ENCODE measurements at places on chromosomes 2 and 18. TPM values are rescaled to one million over a fixed set of nuclear protein-coding genes. Genes with fewer than 3 reads are reported as not detected.

DNA sequence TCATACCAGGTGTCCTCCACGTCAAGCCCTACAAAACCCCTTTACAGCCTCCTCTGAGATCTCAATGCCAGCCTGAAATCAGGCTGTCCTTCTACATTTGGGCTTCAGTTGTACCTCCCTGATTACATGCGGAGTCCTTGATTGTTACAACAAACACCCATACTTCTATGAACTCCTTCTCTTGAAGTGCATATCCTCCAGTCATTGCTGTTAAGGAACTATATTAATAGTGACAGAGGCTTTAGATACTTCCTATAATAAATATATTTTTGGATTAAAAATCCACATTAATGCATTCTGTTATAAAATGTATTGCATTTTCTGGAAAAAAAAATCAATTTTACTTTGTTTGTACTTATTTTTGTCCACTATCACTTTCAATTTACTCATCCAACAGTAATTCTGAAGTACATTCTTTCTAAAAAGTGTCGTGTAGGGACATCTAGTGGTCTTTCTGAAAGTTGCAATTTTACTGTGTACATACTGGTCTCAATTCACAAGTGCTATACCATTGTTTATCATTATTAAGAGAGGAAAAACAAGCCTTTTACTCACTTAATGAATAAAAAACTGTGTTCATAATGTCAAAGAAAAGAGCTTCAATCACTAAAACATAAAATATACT, 316.4 kb downstream of the DSEL start:
- DNase-seq, result peak; percentile 66

GRCh38 chr2:20062615-20063545, 11.5 kb upstream of the LAPTM4A start:
- peak; percentile 90 for DNase-seq

CNTNAP5 gene
- not detected for total RNA-seq

STAT4 gene
- total RNA-seq, result 0.13 TPM

DRC1 gene
- not detected for total RNA-seq

PRKAG3 gene
- total RNA-seq, result not detected

DNA sequence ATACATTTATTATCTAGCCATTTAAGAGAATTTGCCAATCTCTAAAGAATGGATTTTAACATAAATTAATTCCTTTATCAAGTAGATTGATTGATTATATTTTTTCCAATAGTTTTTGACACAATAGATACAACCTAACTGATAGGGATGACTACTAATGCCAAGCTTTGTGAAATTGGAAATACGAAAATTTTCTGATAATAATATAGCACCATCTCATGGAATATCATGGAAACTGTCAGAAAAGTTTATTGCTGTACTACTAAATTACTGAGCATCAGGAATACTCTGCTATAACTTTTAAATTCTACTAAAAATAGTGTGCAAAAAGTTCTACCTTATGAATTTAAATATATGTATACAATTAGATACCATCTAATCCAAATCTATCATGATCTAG, 101.8 kb upstream of the MAP2 start:
- DNase-seq, result no peak

DNA sequence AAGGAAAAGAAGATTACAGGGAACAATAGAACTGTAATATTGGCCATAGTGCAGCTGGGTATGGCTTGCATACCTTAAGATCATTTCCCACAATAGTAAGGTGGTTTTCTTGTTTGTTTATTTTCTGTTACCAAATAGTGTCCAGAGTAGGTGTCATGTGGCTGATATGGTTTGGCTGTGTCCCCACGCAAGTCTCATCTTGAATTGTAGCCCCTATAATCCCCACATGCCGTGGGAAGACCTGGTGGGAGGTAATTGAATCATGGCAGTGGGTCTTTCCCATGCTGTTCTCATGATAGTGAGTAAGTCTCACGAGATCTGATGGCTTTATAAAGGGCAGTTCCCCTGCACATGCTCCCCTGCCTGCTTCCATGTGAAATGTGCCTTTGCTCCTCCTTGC, 190.1 kb downstream of the ICOS start:
- no peak for DNase-seq

Data from LHCN-M2 (cell line).